ENCODE measurements at places on chromosomes 11 and 22. TPM values are rescaled to one million over a fixed set of nuclear protein-coding genes. Genes with fewer than 3 reads are reported as not detected.
A peak's percentile ranks its signal among the peaks of the same experiment; 100 is the strongest.

DNA sequence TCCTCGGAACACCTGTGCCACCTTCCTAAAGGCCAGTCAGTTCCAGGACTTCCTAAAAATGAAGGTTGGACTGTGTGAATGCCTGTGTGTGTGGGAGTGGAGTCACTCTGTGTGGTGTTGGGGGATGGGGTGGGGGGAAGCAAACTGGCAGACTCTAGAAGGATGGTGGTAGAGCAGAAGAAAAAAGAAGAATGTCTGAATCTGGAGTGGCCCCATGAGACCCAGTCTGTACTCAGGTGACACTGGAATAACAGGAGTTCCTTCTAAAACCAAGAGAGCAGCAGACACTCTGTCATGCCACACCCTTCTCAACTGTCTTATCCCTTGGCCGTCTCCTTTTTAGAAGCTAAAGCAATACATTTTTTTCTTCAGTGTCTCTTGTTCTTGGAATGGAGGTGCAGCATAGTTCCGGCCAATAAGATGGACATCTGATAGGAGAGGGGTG is 82.9 kb downstream of the MAML2 start:
- H3K4me1 ChIP-seq, result peaks cover 73% of the 10 kb centered on the region
- DNase-seq, result no peak
- H3K27me3 ChIP-seq, result no peaks in the 10 kb centered on the region
- H3K27ac ChIP-seq, result no peak overlapping the region
- peaks cover 3% of the 10 kb centered on the region for H3K36me3 ChIP-seq
- no peak overlapping the region for H3K4me3 ChIP-seq

- no peak overlapping the region for H3K27ac ChIP-seq
- no peak for DNase-seq
- H3K27me3 ChIP-seq, result no peaks in the 10 kb centered on the region
- no peaks in the 10 kb centered on the region for H3K4me1 ChIP-seq
These were observed 296.7 kb upstream of the SYN3 start for GRCh38 chr22:33354928-33355327.

DNA sequence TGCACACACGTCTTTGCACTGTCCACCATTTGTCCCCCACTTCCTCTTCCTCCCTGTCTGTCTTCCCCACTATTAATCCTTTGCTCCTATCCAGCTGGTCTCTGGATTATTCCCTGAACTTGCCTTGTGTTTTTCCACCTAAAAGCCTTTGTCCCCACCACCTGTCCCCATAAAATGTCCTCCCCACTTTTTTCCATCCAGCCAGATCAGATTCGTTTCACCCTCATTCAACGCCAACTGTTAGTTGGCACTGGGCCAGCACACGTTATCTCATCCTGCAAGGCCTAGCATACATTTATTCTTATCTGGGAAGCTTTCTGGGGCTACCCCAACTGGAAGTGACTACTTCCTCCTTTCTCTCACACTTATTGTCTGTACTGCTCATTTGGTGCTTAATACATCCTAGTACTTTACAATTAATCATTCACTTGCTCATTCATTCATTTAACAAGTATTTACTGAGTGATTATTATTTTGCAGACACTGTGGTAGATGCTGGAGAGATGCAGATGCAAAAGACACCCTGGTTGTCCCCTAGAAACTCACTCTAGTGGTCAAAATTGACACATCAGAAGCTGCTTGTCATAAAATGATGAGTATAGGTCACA is 96.2 kb downstream of the RASSF10 start:
- H3K27me3 ChIP-seq, result no peaks in the 10 kb centered on the region
- peaks cover 45% of the 10 kb centered on the region for H3K4me1 ChIP-seq
- no peak for DNase-seq
- no peak overlapping the region for H3K27ac ChIP-seq
- H3K4me3 ChIP-seq, result no peak overlapping the region

- DNase-seq, result no peak
- no peaks in the 10 kb centered on the region for H3K36me3 ChIP-seq
- H3K27ac ChIP-seq, result no peak overlapping the region
These were observed 30.3 kb upstream of the FBLN1 start for GRCh38 chr22:45472426-45472825.

- H3K36me3 ChIP-seq, result peaks cover 23% of the 10 kb centered on the region
- no peaks in the 10 kb centered on the region for H3K27me3 ChIP-seq
- peaks cover 39% of the 10 kb centered on the region for H3K4me1 ChIP-seq
- DNase-seq, result no peak
- no peak overlapping the region for H3K4me3 ChIP-seq
These were observed 68.1 kb downstream of the PPP6R3 start for GRCh38 chr11:68528630-68529029.

- H3K27me3 ChIP-seq, result no peaks in the 10 kb centered on the region
- H3K36me3 ChIP-seq, result peaks cover 17% of the 10 kb centered on the region
- no peak overlapping the region for H3K4me3 ChIP-seq
- no peak for DNase-seq
- no peaks in the 10 kb centered on the region for H3K4me1 ChIP-seq
These were observed 19.7 kb upstream of the CTTN start for GRCh38 chr11:70378506-70379134.

DNA sequence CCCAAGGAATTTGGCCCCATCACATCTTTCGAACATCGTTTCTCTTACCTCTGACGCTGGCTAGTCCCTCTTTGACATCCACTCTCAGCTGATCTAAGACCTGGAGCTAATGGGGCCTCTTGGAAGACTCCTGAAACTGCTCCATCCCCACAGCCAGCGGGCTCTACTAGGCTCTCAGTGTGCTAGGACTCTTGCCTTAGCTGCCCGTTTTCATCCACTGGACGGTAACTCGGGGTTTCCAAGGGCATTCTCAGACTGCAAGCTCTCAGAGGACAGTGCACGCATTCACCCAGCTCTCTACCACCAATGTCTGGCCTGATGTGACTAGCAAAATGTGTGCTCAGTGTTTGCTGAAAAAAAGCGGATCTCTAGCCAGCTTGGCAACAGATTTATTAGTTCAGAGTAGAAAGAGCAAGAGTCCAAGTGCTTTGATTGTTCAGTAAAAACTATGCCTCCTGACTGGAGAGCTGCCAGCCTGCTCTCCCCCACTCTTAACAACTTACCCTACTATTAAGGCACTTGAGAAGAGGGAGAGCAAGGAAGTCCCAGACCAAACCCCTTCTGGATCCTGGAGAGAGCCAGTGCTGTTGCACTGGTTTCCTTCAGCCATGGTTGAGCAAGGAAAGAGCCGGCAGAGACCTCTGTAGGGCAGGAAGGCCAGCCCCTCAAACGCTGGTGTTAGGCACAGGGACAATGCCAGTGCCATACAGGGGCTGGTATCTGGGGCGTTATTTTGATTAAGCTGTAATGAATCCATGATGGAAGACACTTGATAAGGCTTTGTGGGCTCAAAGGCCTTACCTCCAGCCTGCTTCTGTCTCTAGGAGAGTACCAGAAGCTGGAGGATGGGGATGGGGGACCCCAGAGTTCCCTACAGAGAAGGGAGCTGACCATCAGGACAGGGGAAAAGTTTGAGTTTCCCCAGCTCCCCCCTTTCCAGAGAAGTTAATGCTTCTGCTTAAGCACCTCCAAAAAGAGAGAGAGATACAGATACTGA is 9.2 kb downstream of the RELA start:
- peaks cover 6% of the 10 kb centered on the region for H3K27me3 ChIP-seq
- H3K4me1 ChIP-seq, result peaks cover 29% of the 10 kb centered on the region
- peaks cover 11% of the 10 kb centered on the region for H3K36me3 ChIP-seq
- H3K27ac ChIP-seq, result peak overlapping the region; percentile 99
- DNase-seq, result no peak

GRCh38 chr11:113351480-113351879 is 36.1 kb upstream of the ANKK1 start:
- H3K27ac ChIP-seq, result peak overlapping the region; percentile 44
- peaks cover 42% of the 10 kb centered on the region for H3K36me3 ChIP-seq
- no peak overlapping the region for H3K4me3 ChIP-seq

DNA sequence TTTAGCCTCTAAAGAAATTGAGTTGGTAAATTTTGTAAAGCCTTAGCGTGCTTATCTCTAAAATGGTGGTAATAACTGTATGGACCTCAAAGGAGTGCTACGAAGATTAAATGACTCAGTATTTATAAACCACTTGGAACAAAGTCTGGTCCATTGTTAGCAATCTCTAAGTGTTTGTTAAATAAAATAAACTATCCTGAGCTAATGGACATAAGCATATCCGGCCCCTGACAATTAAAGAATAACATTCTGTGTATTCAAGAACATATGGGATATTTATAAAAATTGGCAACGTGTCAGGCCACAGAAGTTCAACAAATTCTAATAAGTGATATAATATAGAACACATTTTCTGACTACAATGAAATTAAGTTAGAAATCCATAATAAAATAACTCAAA is 71.0 kb downstream of the MYEOV start:
- H3K4me3 ChIP-seq, result no peak overlapping the region
- no peaks in the 10 kb centered on the region for H3K27me3 ChIP-seq
- no peak for DNase-seq

DNA sequence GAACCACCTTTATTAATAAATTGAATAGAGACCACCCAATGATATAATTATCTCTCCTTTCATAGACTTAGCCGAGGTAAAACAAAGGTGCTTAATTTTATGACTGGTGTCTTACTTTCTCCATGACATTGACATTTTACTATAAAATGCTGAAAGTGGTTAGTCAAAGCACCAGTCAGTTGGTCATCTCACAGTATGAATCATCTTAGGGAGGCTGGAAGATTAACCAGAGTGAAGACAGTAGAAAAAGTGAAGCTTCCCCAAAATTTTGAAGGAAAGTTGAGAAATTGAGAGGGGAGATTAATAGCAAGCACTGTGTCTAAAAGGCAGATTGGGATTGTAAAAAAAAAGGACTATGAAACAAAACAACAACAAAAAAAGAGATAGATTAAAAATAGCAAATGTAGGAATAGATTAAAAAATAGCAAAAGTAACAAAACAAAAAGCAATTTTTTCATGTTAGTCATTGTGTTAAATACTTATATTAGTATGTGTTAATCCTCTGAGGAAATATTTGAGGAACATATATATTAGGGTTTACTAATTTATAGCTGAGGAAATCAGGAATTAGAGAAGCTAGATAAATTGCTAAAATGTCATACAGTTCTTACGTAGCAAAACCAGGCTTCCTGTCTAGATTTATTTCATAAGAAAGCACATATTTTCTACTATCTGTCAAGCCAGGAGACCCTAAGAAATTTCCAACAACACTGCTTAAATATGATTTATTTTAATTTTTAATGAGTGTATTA is 557.3 kb upstream of the ANO5 start:
- H3K4me3 ChIP-seq, result no peak overlapping the region
- no peaks in the 10 kb centered on the region for H3K4me1 ChIP-seq
- DNase-seq, result no peak
- no peaks in the 10 kb centered on the region for H3K27me3 ChIP-seq

- no peak overlapping the region for H3K27ac ChIP-seq
- H3K27me3 ChIP-seq, result no peaks in the 10 kb centered on the region
- no peaks in the 10 kb centered on the region for H3K36me3 ChIP-seq
- no peak overlapping the region for H3K4me3 ChIP-seq
These were observed 174.3 kb upstream of the FAT3 start for GRCh38 chr11:92050305-92050704.

- H3K27me3 ChIP-seq, result peaks cover 20% of the 10 kb centered on the region
- no peak overlapping the region for H3K27ac ChIP-seq
- H3K4me1 ChIP-seq, result no peaks in the 10 kb centered on the region
- DNase-seq, result no peak
These were observed 31.3 kb downstream of the NAGA start for GRCh38 chr22:42039271-42039670.

DNA sequence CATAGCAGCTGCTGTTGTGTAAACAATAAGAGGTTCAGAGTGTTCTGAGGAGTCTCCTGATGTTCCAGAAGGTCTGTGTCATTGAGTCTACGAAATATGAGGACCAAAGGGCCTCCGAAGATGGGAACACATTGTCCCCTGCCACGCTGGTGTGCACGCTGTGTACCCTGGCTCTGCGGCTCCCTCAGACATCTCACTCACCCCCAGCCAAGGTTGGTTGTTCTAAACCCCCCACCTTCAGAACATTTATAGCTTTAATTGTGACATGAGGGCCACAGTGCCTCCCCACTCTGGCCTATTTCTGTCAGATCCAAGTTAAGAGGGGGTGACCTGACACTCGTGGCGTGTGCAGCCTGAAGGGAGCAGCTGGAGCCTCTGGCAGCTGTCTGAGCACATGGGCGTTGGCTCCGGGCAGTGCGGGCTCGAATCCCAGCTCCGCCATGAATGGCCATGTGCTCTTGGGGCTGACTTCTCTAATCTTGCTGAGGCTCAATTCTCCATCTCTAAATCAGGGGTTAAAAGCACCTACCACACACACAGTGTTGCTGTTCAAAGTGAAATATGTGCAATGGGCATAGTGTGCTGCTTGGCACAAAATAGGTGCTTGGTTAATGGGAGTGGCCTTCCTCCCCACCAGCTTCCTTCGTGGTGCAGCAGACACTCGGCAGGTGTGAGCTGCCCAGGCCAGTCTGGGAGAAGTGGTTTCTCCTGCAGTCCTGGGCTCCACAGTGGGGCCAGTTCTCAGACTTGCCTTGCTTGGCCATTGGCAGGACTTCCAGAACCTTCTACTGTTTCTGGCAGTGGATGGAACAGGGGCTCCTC is 39.7 kb upstream of the MICAL2 start:
- H3K4me1 ChIP-seq, result peaks cover 31% of the 10 kb centered on the region
- H3K36me3 ChIP-seq, result no peaks in the 10 kb centered on the region
- DNase-seq, result no peak
- H3K27me3 ChIP-seq, result no peaks in the 10 kb centered on the region

DNA sequence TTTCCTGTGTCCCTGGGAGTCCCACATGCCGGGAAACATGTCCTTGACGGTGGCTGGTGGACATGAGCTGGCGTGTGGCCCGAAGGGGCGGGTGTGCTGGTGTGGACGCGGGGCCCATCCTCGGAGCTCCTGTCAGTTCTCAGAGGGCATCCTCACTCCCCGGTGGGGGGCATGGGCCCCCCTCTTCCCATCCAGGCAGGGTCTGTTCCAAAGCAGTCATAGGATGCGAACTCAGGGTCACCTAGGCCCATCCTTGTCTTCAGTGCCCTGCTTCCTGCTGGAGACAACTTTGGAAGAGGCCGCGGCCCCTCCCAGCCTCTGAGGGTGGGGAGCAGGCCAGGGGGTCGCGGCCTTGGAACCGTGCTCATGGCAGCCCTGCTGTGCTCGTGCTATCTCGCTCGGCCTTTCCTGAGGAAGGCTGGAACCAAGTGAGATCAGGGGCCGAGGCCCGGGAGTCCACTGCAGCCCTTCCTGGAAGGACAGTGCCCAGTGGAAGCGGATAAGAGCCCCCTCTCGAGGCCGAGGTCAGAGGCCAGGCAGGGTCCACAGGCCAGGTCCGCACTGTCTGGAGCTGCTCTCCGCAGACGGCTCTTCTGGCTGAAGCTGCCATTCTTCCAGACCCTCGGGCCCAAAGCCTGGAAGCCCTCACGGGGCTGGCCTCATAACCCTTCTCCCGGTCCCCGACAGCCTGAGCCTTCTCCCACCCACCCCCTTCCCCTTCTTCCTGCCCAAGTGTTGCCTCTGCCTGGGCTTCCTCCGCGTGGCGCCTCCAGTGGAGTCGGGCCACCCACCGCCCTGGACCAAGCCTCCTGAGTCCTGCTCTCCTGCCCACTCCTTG is 8.7 kb downstream of the GRK2 start:
- peaks cover 29% of the 10 kb centered on the region for H3K4me1 ChIP-seq
- no peak overlapping the region for H3K4me3 ChIP-seq
- no peak for DNase-seq
- no peaks in the 10 kb centered on the region for H3K36me3 ChIP-seq
- peak overlapping the region; percentile 57 for H3K27ac ChIP-seq

The FAT3 gene
- total RNA-seq, result 39.2 TPM

The ANGPTL5 gene
- not detected for total RNA-seq

The H19 gene
- 71.8 TPM for total RNA-seq

The FADD gene
- total RNA-seq, result 29.2 TPM

The SMTNL1 gene
- not detected for total RNA-seq

The MMP12 gene
- not detected for total RNA-seq

Data from neural crest cell (in vitro differentiated cells).